ENCODE measurements at places on chromosomes 11 and 22. TPM values are rescaled to one million over a fixed set of nuclear protein-coding genes. Genes with fewer than 3 reads are reported as not detected.

The CCDC116 gene
- total RNA-seq: 0.19 TPM

The KRTAP5-1 gene
- total RNA-seq: not detected

The CCDC134 gene
- total RNA-seq: 6.0 TPM

The GGTLC3 gene
- not detected for total RNA-seq

The MMP13 gene
- total RNA-seq: not detected

The OR9Q1 gene
- total RNA-seq: not detected

The TMEM25 gene
- 4.6 TPM for total RNA-seq

The CABP4 gene
- 0.26 TPM for total RNA-seq

All from aortic smooth muscle cell (primary cell).